HCT116 (cell line): ENCODE measurements at places on chromosomes 5 and 9. TPM values are rescaled to one million over a fixed set of nuclear protein-coding genes. Genes with fewer than 3 reads are reported as not detected.

DNA sequence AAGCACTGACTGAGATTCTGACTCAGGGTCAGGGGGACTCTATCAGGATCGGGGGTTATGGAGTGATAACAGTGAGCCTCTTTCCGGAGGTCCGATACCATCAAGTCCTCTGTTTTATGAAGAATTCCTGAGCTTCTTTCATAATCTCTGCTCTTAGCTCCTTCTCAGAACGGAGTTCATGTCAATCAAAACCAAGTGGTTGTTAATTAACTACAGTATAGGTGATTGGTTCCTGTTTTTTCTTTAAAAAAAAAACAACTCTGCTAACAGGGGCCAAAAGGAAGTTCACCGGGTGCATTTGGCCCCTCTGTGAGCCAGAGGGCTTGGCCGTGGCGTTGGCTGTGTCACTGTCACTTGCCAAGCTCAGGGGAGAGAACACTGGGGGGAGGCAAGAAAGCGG lies 4.0 kb downstream of the GFI1B start:
- H3K4me3 ChIP-seq: no peak overlapping the region
- no peak overlapping the region for H3K27ac ChIP-seq
- H3K4me1 ChIP-seq: peaks cover 18% of the 10 kb centered on the region
- peaks cover 13% of the 10 kb centered on the region; the same call in 1 of the 2 replicates for H3K27me3 ChIP-seq

GRCh38 chr9:71562140-71562539 lies 206.2 kb downstream of the CEMIP2 start:
- no peaks in the 10 kb centered on the region for H3K4me1 ChIP-seq
- no peaks in the 10 kb centered on the region for H3K36me3 ChIP-seq
- DNase-seq: no peak
- H3K27ac ChIP-seq: no peak overlapping the region
- no peak overlapping the region for H3K4me3 ChIP-seq
- H3K27me3 ChIP-seq: peaks cover 36% of the 10 kb centered on the region

DNA sequence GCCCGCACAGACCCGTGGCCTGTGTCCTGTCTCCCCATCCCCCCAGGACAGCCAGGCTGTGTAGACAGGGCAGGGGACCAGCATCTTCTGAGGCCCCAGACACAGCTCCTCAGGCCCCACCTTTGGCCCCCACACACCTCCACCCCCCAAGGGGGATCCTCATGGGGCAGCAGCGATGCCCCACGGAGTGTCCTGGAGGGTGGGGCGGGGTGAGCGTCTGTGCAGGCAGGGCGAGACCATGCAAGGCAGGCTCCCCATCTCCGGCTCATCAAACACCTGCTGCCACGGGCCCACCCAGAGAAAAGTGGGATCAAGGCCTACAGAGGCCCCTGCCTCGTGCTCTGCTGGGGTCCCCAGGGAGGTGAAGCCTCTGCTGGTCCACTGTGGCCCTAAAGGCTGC lies 118.7 kb upstream of the FOXD4L5 start:
- no peak overlapping the region for H3K4me3 ChIP-seq
- no peak overlapping the region for H3K27ac ChIP-seq
- H3K36me3 ChIP-seq: no peaks in the 10 kb centered on the region
- DNase-seq: no peak
- H3K4me1 ChIP-seq: peaks cover 1% of the 10 kb centered on the region; the same call in 1 of the 2 replicates

The MYORG gene
- total RNA-seq: 8.5 TPM

- H3K27ac ChIP-seq: no peak overlapping the region
- H3K4me1 ChIP-seq: no peaks in the 10 kb centered on the region
- H3K36me3 ChIP-seq: no peaks in the 10 kb centered on the region
- no peak for DNase-seq
- H3K27me3 ChIP-seq: no peaks in the 10 kb centered on the region
Observed at GRCh38 chr5:127650022-127650421, 1.1 kb downstream of the CTXN3 start.

The PLAC8L1 gene
- 2.6 TPM for total RNA-seq

DNA sequence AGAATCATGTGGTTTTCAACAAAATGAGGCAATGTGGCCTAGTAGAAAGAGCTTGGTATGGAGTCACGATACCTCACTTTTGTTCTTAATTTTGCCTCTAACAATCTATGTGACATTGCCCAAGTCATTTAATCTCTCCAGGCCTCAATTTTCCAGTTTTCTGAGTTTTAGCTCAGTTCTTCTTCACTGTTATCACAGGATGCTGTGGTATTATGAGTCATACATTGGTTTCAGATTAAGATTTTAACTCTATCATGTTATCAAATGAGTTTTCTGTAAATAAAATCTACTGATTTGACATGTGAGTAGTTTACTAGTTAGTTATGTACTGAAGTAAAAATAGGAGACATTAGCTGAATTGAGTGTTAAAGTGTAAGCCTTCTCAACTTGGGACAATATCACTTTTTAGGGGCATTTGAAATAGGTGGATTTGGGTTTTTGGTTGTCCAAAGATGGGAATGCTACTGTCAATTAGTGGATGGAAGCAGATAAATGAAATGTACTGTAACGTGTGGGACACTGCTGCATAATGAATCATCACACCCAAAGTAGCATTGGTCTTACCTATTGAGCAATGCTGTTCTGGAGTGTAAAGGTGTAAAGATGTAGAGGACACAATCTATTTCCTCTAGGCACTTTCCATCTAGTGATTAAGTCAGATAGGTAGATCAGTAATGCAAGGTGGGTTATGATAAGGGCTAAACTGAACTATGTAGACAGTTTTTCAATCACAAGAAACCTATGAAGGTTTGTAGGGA lies 73.3 kb downstream of the NNT start:
- no peak overlapping the region for H3K27ac ChIP-seq
- DNase-seq: no peak
- H3K27me3 ChIP-seq: no peaks in the 10 kb centered on the region
- no peak overlapping the region for H3K4me3 ChIP-seq
- H3K36me3 ChIP-seq: no peaks in the 10 kb centered on the region

The TUT7 gene
- 23.1 TPM for total RNA-seq

DNA sequence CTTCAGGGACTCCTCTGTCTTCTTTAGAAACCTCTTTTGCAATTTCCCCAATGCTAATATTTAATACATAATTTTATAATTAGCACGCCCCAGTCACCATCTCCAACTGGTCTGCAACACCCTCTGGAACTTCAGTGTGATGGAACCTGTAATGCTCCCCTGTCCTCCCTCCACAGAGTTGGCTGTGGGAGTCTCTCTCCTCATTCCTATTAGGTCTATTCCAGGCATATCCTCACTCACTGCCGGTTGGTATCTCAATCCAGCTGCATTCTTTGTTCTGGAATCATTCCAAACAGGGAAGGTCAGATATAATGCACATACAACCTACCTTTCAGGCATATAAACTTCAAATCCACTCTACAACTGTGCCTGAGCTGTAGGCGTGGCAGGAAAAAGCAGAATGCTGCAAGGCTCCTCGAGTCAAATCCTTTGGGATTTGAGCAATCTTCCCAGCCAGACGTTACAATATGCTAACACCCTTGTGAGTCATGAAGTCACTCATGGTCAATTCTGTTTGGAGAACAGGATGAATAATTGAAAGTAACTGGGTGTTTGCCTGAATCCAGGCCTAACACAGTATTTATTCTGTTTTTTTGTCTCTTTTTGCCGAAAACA lies 293.8 kb downstream of the CWC27 start:
- no peaks in the 10 kb centered on the region for H3K36me3 ChIP-seq
- no peak overlapping the region for H3K27ac ChIP-seq
- no peaks in the 10 kb centered on the region for H3K4me1 ChIP-seq
- DNase-seq: no peak
- H3K4me3 ChIP-seq: no peak overlapping the region

DNA sequence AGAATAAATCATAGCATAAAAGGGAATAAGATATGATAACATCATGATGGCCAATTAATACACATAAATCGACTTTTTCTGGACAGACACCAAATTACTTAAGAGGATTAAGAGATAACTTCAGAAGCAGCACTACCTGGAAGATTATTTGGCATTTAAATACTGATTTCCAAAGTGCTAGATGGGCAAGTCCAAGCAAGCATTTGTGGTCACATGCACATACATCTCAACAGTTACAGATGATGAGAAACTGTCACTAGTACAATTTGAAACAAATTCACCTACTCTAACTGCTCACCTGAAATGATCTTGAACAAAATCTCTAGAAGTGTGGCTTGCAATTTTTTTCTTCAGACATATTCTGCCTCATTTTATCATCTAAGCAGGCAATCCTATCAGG lies 26.8 kb upstream of the RASGEF1C start:
- DNase-seq: no peak
- H3K4me1 ChIP-seq: no peaks in the 10 kb centered on the region
- no peak overlapping the region for H3K4me3 ChIP-seq
- H3K36me3 ChIP-seq: peaks cover 3% of the 10 kb centered on the region

The MARCHF11 gene
- not detected for total RNA-seq

The GPR151 gene
- not detected for total RNA-seq

DNA sequence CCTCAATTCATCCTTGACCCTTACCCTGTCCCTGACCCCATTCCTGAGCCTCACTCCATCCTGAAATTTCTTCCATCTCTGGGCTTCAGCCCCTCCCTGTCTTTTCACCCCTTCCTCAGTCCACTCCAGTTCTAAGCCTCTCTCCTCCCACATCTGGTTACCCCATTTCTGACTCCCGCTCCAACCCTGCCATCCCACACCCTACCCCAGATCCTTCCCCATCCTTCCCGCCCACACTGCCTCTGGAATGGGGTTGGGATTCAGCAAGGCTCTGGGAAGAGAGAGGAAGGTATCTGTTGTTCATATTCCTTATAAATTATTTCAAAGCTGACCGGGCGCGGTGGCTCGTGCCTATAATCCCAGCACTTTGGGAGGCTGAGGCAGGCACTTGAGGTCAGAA lies 29.9 kb upstream of the MVB12B start:
- 0 out of 2 replicates have a peak, but pooled peaks cover 8% of the 10 kb centered on the region for H3K4me1 ChIP-seq
- H3K27me3 ChIP-seq: no peaks in the 10 kb centered on the region
- no peak for DNase-seq
- no peak overlapping the region for H3K4me3 ChIP-seq
- H3K36me3 ChIP-seq: no peaks in the 10 kb centered on the region
- H3K27ac ChIP-seq: no peak overlapping the region

DNA sequence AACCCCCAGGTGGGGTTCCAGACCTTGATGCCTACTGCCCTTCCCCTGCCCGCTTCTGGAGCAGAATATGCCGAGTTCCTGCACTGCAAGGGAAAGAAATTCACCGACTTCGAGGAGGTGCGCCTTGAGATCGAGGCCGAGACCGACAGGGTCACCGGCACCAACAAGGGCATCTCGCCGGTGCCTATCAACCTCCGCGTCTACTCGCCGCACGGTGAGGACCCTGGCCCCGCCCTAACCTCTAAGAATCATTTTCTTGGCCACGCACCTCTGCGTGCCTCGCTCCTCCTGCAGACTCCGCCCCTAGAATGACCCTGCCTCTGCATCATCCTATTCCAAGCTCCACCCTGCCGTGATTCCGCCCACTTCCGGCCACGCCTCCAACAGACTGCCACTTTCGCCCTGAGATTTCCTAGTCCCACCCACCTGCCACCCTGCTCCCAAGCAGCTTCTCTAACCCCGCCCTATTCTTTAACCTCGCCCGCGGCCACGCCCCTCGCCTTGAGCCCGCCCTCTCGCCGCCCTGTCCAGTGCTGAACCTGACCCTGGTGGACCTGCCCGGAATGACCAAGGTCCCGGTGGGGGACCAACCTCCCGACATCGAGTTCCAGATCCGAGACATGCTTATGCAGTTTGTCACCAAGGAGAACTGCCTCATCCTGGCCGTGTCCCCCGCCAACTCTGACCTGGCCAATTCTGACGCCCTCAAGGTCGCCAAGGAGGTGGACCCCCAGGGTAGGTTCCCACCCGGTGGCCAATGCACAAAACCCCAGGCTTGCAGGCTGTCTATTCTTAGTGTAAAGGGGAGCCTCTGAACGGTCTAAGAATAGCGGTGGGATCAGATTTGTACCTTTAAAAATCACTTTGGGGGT lies 15.6 kb downstream of the DNM1 start:
- no peaks in the 10 kb centered on the region for H3K27me3 ChIP-seq
- peak overlapping the region; percentile 52 for H3K4me3 ChIP-seq
- peak overlapping the region; percentile 36; the same call in 1 of the 2 replicates for H3K27ac ChIP-seq
- DNase-seq: peak; percentile 98
- peaks cover 38% of the 10 kb centered on the region for H3K4me1 ChIP-seq
- no peaks in the 10 kb centered on the region for H3K36me3 ChIP-seq

DNA sequence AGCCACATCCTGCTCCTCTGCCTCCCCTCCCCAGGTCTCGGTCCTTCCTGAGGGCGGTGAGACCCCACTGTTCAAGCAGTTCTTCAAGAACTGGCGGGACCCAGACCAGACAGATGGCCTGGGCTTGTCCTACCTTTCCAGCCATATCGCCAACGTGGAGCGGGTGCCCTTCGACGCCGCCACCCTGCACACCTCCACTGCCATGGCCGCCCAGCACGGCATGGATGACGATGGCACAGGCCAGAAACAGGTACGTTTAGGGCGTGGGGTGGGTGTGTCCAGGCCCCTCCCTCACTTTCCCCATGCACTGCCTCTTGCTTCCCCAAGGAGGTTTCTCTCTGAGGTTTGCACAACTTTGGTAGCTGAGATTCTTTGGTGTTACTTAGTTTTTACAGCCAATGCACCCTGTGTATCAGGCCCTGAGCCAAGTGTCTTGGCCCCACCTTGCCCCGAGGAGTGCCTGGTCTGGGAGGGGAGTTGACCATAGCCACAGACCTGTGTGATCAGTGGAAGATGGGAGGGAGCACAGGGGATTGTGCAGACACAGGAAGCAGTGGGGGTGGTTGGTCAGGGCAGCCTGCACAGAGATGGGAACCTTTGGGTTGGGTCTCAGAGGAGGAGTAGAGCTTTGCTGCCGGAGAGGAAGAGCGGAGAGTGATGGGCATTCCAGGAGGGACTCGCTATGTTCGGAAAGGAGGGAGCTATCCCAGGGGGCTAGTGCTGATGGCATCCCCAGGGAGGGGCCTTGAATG lies 50.8 kb downstream of the GSN start:
- 0 out of 2 replicates have a peak, but pooled peaks cover 2% of the 10 kb centered on the region for H3K36me3 ChIP-seq
- no peak overlapping the region for H3K4me3 ChIP-seq
- no peak overlapping the region for H3K27ac ChIP-seq
- DNase-seq: no peak

The POC5 gene
- 14.8 TPM for total RNA-seq

DNA sequence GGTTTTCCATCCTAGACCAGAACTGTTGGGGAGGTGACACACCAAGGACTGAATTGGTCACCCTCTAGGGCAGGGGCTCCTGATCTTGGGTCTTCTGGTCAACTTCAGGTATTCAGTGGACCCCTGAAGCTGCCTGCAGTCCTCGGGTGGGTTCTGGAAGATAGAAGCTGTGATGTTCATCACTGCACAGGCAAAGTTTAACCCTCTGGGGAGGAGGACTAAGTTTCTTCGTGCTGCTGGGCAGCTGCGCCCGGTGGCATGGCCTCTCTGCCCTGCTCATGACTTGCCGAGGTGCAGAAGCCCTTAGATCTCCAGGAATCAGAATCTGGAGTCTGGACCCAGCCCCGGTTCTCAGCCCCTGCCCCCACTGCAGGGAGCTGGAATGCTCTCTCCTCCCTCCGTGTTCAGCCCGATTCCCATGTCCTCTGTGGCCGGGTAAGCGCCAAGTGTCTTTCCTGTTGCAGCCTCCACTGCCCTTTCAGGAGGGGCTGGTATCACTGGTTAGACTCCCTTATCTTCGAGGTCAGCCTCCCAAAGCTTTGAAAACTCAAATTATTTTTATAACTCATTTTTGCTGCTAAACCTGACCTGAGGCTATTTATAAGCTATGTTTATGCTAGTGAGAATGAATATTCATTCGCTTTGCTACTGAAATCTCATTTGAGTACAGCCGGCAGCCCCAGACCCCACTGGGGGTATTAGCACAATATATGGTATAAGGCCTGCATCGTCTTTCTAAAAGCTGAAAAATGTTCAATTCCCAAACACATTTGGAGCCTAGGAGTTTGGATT lies 1.7 kb downstream of the LAMC3 start:
- H3K27ac ChIP-seq: no peak overlapping the region
- DNase-seq: no peak
- no peak overlapping the region for H3K4me3 ChIP-seq
- H3K4me1 ChIP-seq: peaks cover 14% of the 10 kb centered on the region
- H3K27me3 ChIP-seq: no peaks in the 10 kb centered on the region
